ENCODE measurements at places on chromosomes 1 and 21.

GRCh38 chr1:46553506-46553905, 2.1 kb upstream of the KNCN start:
- no peak for DNase-seq

GRCh38 chr1:157034137-157034800, 11.3 kb downstream of the ARHGEF11 start:
- DNase-seq, result no peak

DNA sequence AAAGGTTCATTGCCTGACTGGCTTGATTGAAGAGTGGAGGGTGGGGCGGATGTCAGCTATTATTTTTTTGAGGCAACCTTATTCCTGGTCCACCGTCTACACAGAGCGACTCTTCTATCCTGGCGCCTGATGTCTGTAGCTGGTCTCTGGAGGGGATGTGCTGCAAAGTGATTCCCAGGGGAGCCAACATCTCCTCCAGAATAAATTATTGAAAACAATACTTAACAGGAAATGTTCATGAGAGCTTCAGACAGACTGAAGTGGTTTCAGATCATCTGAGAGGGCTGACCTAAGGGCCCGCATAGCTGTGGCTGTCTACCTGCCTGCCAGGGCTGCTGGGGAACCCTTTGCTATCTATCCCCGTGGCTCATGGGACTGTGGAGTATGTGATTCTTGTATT, 66.7 kb downstream of the TEX35 start:
- DNase-seq, result peak; percentile 4

GRCh38 chr1:246788895-246789338, 64.7 kb downstream of the SCCPDH start:
- DNase-seq, result no peak

GRCh38 chr1:172180501-172181285, 239.8 kb upstream of the C1orf105 start:
- no peak for DNase-seq

Measured in NCI-H524 (cell line).